ENCODE measurements at places on chromosomes 5 and 9. TPM values are rescaled to one million over a fixed set of nuclear protein-coding genes. Genes with fewer than 3 reads are reported as not detected.
A peak's percentile ranks its signal among the peaks of the same experiment; 100 is the strongest.

Gene TAF11L5
- not detected for total RNA-seq

- no peak for DNase-seq
These were observed 108.3 kb downstream of the RPS23 start for GRCh38 chr5:82169892-82170291.

DNA sequence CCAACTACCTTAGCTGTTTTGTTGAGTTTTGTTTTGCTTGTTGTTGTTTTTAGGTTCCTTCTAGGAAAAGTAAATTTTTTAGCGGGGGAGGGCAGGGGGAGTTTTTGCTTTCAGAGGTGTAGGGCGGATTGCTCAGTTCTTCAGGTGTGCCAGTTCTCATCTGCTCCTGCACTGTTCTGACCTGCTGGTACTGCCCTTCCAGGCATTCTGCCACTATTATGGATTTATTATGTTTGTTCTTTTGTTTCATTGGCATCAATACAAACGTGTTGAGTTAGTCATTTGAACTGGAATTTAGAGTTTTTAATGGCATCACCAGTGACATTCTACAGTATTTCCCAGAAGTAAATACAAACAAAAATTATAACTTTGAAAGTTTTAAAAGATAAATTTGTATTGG, 26.0 kb downstream of the ERCC6L2 start:
- DNase-seq: peak; percentile 62

DNA sequence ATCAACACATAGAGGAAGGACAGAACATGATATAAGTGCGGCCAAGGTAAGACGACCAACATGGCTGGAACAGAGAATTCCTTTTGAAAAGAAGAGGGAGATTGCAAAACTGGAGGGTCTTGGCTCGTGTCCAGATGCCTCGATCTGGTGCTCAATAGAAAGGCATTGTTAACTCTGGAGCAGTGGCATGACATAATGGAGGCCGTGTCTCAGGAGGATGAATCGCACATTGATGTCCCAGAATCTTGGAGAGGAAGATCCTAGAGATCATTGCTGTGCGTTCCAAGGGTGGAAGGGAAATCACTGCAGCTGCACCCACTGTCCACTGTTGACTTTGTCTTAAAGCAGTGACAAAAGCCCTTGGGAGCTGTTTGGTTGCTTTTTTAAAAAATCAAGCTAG, 30.9 kb downstream of the GRAMD2B start:
- DNase-seq: peak; percentile 26

DNA sequence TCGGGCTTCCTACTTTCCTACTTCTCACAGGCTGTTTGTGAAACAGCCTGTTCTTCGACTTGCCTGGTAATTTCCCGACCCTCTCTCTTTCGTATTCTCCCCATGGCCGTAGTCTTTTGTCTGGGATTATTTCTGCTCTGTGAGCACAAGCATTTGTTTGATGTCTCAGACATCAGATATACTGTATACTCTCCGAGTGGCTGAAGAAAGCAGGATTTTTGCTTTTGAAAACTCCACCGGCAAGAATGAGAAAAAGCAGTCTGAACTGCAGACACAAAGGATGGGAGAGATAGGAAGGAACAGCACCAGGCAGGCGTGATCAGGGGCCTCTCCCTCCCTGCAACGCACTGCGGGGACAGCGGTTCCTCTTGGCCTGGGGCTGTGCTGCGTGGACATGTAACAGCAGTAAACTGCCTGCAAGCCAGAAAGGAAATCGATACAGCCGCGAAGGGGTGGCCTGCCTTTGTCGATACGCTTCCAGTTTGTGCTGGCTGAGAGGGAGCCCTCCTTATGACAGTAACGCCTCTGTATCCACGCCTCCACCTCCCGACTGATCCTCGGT, 313.9 kb upstream of the TLE4 start:
- peak; percentile 9 for DNase-seq

- DNase-seq: no peak
These were observed 203.0 kb upstream of the TUT7 start for GRCh38 chr9:86557063-86557766.

Measured in G401 (cell line).